ENCODE measurements at places on chromosomes 5 and 9.

DNA sequence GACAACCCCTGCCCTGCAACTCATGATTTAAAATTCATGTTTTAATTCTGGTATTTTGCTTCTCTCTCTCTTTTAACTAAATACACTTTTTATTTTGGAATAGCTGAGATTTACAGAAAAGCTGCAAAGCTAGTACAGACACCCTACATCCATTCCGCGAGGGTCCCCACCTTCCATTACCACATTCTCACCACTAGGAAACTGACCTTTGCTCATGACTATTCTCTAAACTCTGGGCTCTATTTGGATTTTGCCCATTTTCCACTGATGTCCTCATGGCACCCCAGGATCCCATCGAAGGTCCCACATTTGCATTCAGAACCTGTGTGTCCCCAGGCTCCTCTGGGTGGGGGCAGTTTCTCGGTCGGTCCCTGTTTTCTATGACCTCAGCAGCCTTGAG lies 11.5 kb downstream of the ERGIC1 start:
- DNase-seq: no peak

GRCh38 chr5:125343015-125343414 lies 596.6 kb upstream of the ZNF608 start:
- DNase-seq: peak; percentile 85

GRCh38 chr9:134466869-134467616 lies 140.8 kb downstream of the RXRA start:
- no peak for DNase-seq

DNA sequence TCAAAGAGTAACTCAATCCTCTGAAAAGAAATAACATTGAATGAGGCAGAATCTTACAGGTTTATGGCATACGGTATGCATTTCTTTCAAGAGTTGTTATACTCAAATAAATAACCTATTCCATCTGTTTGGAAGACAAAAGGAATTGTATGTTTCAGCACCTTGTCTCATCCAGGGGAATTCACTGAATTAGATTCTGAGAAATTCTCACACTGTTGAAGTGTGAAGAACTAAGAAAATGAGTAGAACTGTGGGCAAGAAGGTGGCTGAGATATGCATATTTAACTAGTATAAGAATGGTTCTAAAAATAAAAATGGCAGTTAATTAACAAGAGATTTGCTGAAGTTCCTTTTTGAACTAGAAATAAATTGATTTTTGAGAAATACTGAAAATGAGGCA lies 279.3 kb upstream of the DAP start:
- no peak for DNase-seq

DNA sequence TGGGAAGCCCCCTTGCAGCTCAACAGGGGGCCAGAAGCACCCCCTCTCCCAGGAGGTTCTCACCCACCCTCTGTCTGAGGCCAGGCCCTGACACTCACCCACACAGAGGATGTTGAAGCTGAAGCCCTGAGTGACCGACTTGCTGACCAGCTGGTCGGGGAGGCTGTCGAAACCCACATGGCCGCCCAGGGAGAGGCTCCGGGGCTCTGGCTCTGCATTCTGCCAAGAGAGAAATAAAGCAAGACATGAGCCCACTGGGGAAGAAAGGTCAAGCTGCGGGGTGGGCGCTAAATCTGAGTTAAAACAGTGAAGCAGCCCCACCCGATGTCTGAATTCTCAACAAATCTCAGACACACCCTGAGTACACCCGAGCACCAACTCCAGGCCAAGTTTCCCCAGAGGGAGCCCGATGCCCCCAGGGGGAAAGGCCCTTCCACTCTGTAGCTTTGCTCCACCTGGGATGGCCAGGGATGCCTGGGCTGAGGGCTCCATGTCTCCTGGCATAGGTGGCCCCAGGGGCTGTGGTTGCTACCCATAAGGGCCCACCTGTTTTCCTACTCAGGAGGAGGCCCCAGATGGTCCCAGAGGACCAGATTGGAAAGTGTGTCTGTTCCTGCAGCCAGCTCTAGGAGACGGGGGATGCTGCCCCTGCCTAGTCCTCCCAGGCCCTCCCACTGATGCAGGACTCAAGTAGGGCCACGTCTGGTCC lies 11.6 kb downstream of the SEPTIN8 start:
- DNase-seq: no peak

- DNase-seq: no peak
Measured at GRCh38 chr9:120186276-120186675, 393.7 kb downstream of the CDK5RAP2 start.

- DNase-seq: peak; percentile 94
Measured at GRCh38 chr5:38509185-38509584, 47.3 kb downstream of the LIFR start.

DNA sequence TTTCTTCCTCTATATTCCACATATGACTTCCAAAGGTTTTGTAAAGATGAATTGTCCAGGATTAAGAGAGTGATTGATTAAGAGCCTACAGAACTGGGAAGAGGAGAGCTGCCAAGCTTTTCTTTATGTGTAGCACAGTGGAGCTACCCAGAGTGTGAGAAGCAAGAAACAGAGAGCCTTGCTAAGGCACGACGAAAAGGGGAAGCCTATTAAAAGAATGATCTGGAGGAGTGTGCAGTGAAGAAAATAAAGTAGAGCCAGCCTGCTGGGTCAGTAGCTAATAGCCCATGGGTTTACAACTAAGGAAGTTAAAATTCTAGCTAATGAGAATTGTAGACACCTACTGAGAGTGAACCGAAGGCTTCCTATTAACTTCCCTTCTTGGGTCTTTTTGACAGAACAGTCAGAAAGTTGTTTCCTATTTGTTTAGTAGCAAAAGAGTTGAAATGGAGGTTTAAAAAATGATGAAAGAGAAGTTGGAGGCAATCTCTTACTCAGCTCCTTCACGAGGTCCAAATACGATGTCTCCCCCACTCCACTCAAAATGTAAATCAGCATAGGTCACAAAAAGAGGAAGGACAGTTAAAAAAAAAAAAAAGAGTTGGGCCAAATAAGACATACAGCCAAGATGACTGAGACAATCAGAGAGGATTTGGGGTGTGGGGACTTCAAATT lies 957 bp upstream of the PRR16 start:
- no peak for DNase-seq

- DNase-seq: no peak
Measured at GRCh38 chr5:170519549-170519948, 15.7 kb downstream of the KCNIP1 start.

DNA sequence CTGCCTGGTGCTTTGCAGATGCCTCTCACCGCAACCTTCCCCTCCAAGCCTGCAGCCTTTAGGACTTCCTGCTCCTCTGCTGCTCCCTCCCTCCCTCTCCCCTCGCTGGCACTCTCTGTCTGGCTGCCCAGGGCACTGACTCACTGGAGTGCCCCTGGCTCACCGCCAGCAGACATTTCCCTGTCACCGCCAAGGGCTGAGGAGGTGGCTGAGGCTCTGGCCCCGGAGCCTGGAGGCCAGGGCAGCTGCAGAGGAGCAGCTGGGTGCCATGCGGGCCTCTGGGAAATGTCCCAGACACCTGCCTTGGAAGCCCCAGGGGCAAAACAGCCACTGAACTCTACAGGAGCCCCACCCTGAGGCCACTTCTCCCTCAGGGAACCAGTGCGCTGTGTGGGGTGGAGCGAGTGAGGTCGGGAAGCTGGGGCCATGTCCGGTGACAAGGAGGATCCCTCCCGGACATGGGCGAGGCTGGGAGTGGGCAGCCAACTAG lies 53.4 kb downstream of the TENT4A start:
- peak; percentile 59 for DNase-seq

DNA sequence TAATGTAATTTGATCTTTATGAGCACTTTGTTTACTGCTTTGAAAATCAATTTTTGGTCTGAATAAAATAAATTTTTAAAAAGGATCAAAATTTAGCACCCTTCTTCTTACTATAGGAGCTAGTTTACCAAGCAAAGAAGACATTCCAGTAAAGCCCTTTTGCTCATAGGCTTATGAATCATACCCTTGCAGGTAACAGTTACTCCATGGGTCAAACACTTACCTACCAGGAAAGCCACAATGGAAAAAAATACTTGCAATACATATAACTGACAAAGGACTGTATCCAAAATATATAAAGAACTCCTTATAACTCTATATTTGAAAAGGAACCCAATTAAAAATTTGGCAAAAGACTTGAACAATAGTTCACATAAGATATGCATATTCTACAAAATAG lies 66.6 kb downstream of the SHOC1 start:
- DNase-seq: peak; percentile 14

- no peak for DNase-seq
Measured at GRCh38 chr9:78189461-78189860, 46.4 kb upstream of the CEP78 start.

DNA sequence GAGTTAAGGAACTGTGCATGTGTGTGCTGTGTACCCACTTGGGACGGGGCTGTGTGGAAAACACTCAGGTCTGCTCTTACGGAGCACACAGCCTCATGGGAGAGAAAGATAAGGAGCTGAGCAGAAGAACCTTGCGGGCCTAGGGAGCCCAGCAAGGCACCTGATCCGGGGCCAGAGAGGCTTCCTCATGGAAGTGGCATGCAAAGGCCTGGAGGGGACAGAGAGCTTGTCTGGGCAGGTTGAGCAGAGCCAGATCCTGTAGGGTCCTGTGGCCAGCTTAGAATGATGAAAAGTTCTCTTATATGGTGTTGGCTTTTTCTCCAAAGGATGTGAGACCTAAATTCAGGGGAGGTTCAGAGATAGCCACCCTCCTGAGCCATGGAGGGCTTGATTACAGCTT lies 45.2 kb downstream of the NEK6 start:
- DNase-seq: no peak

GRCh38 chr9:17962747-17963146 lies 383.9 kb downstream of the SH3GL2 start:
- DNase-seq: peak; percentile 1

- no peak for DNase-seq
Measured at GRCh38 chr5:135055396-135055795, 21.4 kb upstream of the PITX1 start.

GRCh38 chr9:6567140-6567591 lies 78.4 kb downstream of the GLDC start:
- DNase-seq: peak; percentile 95

- no peak for DNase-seq
Measured at GRCh38 chr9:124274226-124274625, 16.5 kb downstream of the NEK6 start.

All from fibroblast of skin of right biceps (primary cell).